ENCODE measurements at places on chromosomes 6 and 20.

- DNase-seq = no peak
These were observed 10.1 kb upstream of the CALHM6 start for GRCh38 chr6:116450769-116451740.

DNA sequence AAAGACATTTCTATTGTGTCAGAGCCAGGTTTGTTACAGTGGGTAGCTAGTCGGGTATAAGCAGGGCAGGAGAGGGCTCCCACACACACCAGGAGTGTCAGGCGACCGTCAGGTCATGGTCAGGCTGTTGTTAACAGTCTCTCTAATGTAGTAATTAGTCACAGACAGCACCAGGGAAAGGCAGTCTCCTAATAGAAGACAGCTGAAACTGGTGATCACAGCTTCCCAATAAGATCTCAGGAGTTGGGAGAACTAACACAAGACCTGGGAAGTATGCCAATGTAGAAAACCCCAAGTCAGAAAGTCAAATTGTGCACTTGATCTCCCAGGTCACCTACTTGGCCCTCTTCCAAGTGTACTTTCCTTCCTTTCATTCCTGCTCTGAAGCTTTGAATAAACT, 53.0 kb upstream of the GPR6 start:
- DNase-seq = no peak

- DNase-seq = peak; percentile 7
These were observed at the start of gene KHDRBS2 for GRCh38 chr6:62285612-62286469. KHDRBS2 (minus strand) TSS chr6:62286225.

DNA sequence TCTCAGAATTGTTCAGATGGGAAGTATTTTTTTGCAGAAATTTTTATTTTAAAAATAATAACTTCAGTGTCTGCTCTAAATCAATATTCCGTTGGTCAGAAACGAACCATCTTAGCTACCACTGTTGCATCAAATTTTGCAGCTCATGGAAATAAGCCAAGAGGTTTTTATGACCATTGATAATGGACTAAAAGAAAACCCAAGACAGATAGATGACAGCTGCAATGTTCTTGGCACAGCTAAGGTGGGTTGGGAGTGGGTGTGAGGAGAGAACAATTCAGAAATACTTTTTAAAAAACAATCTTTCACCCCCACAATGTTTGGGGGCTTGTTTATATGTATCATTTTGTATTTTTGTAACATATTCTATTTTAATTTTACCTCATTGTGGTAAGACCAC, 121.1 kb downstream of the PDE7B start:
- no peak for DNase-seq

GRCh38 chr6:104955491-104955890, 1.4 kb upstream of the LIN28B start:
- no peak for DNase-seq

GRCh38 chr6:134394905-134395304, 77.0 kb upstream of the SGK1 start:
- DNase-seq = no peak

GRCh38 chr20:48231253-48231930, 446.1 kb upstream of the SULF2 start:
- no peak for DNase-seq

GRCh38 chr20:48463916-48464315, 363.9 kb downstream of the PREX1 start:
- no peak for DNase-seq

GRCh38 chr6:111530218-111530617, 47.2 kb upstream of the REV3L start:
- no peak for DNase-seq

GRCh38 chr6:108941859-108942258, 93.6 kb downstream of the ARMC2 start:
- DNase-seq = no peak

GRCh38 chr20:63021356-63022321, 14.9 kb upstream of the BHLHE23 start:
- DNase-seq = no peak

DNA sequence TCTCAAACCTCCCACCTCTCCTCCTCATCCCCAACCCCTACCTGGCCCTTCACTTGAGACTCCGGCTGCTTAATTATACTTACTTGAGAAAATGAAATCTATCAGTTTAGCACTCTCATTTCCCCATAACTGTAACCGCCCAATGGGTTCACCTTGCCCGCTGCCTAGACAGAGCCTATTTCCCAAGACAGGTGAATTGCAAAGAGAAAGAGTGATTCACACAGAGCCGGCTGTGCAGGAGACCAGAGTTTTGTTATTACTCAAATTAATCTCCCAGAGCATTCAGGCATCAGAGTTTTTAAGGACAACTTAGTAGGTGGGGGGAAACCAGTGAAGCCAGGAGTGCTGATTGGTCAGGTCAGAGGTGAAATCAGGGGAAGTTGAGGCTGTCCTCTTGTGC, 301.4 kb upstream of the CDYL start:
- no peak for DNase-seq

DNA sequence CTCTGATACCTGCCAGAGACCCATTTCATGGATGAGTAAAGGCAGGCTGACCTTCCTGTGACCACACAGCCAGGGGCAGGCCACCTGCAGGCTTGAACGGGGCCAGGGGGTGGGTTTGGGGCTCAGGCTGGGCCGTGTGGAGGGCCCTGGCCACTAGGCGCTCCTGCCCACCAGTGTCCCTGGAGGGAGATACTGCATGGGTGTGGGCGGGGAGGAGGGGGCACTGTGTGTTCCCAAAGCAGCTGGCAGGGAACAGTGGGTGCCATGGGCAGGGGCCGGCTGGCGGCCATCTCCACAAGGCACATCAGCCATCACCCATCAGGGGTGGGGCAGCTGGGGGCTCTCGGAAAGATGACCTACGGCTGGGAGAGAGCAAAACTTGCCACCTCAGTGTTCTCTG, 15.4 kb downstream of the SRC start:
- no peak for DNase-seq

DNA sequence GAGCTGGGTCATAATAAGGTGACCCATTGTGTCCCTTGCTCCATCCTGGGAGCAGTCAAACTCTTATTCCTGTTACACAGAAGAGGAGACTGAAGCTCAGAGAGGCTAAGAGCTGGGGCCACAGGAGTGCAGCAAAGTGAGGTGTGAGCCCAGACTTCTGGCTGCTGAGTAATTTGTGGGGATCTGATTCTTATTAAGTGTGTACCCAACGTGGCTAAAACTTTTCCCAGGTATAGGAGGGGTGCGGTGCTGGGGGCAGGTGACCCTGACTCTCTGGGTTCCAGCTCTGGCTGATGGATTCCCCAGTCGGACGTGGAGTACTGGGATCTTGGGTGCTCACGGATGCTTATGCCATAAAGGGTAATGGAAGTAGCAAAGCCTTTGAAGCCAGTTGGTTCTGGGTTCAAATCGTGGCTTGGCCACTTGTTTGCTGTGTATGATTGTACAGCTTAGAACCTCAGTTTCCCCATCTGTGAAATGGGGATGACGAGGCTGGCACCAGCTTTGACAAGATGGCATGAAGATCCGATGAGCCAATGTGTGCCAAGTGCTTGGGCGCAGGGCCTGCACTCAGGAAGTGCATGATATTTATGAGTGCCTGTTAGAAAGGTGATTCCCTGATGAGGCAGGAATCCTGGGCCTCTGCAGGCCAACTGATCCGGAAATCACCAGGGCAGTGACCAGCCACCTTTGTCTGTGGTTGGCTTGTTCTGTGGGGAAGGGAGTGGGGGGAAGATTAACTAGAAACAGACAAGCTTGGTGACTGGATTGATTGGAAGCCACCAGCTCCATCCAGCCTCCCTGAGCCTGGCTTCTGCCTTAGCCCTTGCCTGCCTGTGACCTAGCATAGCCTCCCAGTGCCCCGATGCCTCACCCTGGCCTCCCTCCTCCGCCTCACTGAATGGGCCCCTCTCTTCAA, 6.0 kb downstream of the SRC start:
- DNase-seq = no peak

DNA sequence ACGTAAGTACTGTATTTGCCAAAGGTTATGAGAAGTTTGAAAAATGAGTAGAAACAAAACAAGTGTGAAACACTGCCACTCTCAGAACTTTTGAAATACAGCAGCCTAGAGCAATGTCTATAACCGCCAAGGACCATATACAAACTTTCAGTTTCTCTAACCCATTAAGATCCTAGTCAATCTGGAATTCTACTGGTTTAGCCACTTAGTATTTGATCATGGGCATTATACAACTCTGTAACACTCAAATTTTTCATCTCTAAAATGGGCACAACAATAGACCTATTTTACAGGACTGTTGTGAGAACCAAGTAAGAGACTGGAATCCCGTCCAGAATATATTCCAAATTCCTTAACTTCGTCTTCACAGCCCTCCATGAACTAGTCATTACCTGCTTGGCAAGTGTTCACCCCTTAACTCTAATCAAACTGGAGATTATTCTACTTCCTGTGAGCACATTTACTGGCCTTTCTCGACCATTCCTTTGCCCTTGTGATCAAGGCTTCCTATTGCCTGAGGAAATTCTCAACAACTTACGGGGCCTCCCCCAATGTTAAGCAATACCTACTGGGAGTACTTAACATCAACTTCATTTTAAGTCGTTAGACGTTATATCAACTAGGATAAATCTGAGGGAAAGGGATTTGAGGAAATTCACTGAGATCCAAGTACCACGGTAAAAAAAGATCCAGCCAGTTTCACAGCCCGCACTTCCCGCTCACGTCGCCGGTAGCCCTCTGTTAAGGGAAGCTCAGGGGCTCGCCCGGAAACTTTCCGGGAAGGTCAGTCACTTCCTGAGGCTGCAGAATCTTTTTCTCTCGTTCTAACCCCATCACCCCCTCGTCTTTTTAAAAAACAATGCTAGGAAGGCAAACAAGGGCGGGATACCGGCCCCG, 1.1 kb downstream of the EIF2S2 start:
- DNase-seq = peak; percentile 11

DNA sequence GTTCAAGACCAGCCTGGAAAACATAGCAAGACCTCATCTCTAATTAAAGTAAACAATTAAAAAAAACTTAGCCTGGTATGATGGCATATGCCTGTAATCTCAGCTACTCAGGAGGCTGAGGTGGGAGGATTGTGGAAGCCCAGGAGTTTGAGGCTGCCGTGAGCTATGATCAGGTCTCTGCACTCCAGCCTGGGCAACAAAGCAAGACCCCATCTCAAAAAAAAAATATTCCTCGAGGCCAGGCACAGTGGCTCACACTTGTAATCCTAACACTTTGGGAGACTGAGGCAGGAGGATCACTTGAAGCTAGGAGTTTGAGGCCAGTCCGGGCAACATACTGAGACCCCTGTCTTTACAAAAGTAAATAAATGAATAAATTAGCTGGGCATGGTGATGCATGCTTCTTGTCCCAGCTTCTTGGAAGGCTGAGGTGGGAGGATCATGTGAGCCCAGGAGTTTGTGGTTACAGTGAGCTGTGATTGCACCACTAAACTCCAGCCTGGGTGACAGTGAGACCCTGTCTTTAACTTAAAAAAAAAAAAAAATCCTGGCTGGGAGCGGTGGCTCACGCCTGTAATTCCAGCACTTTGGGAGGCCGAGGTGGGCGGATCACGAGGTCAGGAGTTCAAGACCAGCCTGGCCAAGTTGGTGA, 9.3 kb upstream of the C2 start:
- DNase-seq = no peak

- no peak for DNase-seq
These were observed 7.6 kb downstream of the PRND start for GRCh38 chr20:4729265-4729664.

GRCh38 chr20:1942486-1943274, 47.5 kb downstream of the SIRPA start:
- DNase-seq = no peak

DNA sequence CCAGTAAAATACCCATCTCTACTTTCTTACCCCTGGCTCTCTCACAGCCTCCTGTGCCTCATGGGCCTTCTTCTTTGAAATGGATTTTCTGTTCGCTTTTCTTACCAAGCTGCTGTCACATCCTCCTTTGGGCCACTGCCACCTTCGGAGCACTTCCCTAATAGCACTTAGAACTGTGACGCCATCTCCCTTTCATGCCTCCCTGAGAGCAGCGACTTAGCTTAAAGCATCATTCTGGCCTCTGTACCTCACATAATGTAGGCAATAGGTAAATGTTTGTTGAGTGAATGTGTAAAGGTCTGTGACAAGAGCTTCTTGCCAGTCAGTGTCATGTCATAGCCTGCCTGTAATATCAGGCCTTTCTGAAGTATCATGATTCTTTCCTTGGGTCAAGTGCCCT, 78.8 kb downstream of the ADGRG6 start:
- DNase-seq = no peak

GRCh38 chr6:69894578-69895347, 28.4 kb downstream of the COL19A1 start:
- DNase-seq = no peak

- no peak for DNase-seq
These were observed 54.4 kb downstream of the RIPOR2 start for GRCh38 chr6:24881376-24881775.

GRCh38 chr6:5671601-5672559, 334.8 kb downstream of the NRN1 start:
- DNase-seq = no peak

DNA sequence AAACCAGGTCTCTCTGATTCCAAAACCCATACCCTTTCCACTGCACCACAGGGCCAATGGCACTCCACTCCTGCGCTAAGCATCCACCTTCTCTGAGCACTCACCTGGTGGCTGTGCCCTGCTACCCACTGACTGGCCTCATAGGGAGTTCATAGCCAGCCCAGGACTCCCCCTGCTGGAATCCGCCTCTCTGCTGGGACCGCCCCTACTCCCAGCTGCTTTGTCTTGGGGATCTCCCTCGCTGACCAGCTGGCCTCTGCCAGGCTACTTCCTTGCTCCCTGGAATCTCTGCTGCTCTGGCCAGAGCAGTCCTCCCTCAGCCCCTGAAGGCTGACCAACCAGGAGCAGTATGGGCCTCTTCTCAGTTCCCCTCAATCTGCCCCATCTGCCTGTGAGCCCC, 129.7 kb downstream of the FAXC start:
- DNase-seq = no peak

DNA sequence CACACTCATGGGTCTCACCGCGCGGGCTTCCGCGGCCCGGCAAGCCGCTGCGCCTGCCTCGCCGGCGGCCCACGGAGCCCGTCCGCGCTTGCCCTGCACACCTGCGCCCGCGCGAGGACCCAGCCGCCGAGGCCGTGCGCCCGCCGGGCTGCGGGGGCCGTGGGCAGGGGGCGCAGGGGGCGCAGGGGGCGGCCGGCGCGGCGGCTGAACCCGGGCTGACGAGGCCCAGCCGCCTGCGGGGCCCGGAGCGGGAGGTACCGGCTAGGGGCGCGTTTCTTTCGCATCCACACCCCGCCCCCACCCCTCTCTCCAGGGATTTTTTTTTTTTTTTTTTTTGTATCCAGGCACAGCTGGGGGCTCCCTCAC, 43.8 kb upstream of the OSTM1 start:
- DNase-seq = no peak

DNA sequence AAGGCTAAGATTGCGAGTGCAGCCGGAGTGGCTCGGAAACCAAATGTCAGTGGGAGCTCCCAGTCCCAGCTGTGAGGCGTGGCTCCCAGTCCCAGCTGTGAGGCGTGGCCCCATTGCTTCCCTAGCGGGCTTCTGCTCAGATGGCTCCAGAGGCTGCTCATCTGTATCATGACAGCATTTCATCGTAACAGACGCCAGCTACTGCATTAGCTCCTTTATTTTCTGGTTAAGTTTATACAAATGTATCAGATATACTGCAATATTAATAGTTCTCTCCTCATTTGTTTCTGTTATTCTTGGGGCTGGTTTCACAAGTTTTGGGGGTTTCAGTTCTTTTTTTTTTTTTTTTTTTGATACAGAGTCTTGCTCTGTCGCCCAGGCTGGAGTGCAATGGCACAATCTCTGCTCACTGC, 34.7 kb upstream of the TBXT start:
- no peak for DNase-seq

- DNase-seq = no peak
These were observed 60.9 kb downstream of the GINS1 start for GRCh38 chr20:25468126-25469075.

All from T-helper 2 cell treated with Interferon-gamma antibody and Interleukin-4, amounts not matched to agents 5 μg/mL and 100 μg/mL, for 36 hours (primary cell).